ENCODE measurements at places on chromosomes 7 and 10.

GRCh38 chr7:25859412-25860274 is 292.4 kb upstream of the NFE2L3 start:
- no peak overlapping the region for H3K4me3 ChIP-seq
- no peaks in the 10 kb centered on the region for H3K4me1 ChIP-seq
- no peak overlapping the region for H3K27ac ChIP-seq
- DNase-seq = no peak

DNA sequence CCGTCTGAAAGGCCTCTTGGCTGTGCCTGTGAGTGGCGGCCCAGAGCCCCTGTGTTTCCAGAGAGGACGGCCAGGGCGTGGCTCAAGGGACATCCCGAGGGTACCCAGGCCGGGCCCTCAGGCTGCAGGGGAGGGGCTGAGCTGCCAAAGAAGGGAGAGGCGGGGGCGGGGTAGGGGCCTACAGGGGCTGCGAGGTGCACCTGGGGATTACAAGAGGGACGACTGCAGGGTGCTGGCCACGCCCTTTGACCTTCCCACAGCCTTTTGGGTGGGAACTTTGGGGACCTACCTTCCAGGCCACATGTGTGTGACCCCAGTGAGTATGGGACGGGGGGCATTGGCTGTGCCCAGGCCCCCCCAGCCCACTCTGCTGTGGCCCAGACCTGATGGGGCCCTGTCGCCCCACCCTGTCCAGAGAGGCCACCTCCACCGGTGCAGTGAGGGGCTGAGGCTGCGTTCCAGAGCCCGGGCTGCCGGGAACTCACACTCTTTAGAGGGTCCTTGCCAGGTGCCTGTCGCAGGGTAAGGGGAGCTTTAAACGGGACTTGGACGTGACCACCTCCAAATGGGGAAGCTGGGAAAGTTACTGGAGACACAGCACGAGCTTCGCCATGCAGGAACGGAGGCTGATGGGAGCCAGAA is 19.0 kb upstream of the NKX6-2 start:
- H3K36me3 ChIP-seq = no peaks in the 10 kb centered on the region
- H3K4me3 ChIP-seq = no peak overlapping the region
- no peaks in the 10 kb centered on the region for H3K4me1 ChIP-seq

DNA sequence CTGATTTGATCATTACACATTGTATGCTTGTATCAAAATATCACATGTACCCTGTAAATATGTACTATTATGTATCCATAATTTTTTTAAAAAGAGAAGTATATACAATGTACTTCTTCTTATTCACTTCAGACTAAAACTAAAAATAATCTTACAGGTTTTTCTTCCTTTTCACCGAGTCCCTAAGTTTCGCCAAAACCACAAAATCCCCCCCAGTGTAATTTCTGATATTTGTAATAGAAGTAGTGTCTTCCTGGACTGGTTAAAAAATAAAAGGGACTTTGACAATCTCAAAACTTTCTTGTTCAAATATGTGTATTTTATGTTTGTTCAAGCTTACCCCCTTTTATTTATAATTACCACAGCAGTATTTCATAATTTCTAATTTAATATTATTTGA is 23.9 kb downstream of the EPC1 start:
- H3K36me3 ChIP-seq = peaks cover 21% of the 10 kb centered on the region
- H3K4me3 ChIP-seq = no peak overlapping the region
- no peak for DNase-seq
- H3K4me1 ChIP-seq = peaks cover 19% of the 10 kb centered on the region

DNA sequence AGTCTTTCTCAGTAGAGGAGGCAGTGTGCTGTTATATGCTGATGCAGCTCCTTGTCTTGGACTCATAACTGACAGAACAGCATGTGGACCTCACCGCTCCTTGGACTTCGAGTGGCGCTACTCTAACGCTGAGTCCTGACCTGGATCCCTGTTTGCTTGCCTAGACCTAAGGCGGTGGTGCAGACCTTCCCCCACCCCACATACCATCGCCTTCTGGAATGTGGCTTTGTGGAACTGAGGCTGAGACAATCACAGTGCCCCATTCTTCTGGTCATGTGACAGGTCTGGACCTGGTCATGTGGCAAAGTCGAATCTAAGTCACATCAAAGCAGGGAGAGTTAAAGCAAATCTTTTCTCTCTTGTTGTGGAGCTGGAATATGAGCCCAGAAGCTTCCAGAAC is 190.7 kb upstream of the MKI67 start:
- H3K4me1 ChIP-seq = peaks cover 12% of the 10 kb centered on the region
- H3K4me3 ChIP-seq = no peak overlapping the region
- no peak for DNase-seq
- no peaks in the 10 kb centered on the region for H3K36me3 ChIP-seq
- H3K27ac ChIP-seq = no peak overlapping the region
- no peaks in the 10 kb centered on the region for H3K27me3 ChIP-seq

- H3K4me1 ChIP-seq = peaks cover 23% of the 10 kb centered on the region
- peak overlapping the region; percentile 65 for H3K4me3 ChIP-seq
- no peak for DNase-seq
- H3K27ac ChIP-seq = peak overlapping the region; percentile 75
- H3K36me3 ChIP-seq = no peaks in the 10 kb centered on the region
These were observed 652 bp upstream of the VPS26A start for GRCh38 chr10:69123306-69123746.

DNA sequence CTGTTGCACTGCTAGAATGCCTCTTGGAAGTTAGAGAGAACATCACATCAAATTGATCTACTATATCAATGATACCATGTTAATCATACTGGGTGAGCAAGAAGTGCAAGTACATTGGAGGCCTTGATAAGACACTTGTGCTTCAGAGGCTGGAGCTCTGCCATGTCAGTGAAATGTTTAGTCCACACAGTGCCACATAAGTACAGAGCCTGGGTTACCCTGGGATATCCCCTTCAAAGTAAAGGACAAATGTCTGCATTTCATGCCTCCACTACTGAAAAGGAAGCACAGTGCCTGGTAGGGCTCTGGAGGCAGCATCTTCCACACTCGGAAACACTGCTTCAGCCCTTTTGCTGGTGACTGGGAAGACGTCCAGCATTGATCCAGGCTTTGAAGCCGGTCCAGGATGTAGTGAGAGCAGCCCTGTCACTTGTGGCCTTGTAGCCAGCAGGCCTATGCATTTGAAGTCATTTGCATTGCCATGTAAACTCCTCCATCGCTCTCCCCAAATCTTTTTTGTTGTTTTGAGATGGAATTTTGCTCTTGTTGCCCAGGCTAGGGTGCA is 15.7 kb upstream of the STN1 start:
- no peaks in the 10 kb centered on the region for H3K4me1 ChIP-seq
- no peaks in the 10 kb centered on the region for H3K27me3 ChIP-seq
- H3K4me3 ChIP-seq = no peak overlapping the region

- no peak for DNase-seq
- H3K27ac ChIP-seq = no peak overlapping the region
- H3K36me3 ChIP-seq = no peaks in the 10 kb centered on the region
- no peaks in the 10 kb centered on the region for H3K4me1 ChIP-seq
- no peak overlapping the region for H3K4me3 ChIP-seq
- H3K27me3 ChIP-seq = peaks cover 11% of the 10 kb centered on the region
These were observed 176.3 kb downstream of the RPS24 start for GRCh38 chr10:78209970-78210369.

GRCh38 chr10:123043409-123043925 is 34.7 kb downstream of the ACADSB start:
- DNase-seq = peak; percentile 54
- no peak overlapping the region for H3K4me3 ChIP-seq
- peaks cover 14% of the 10 kb centered on the region for H3K36me3 ChIP-seq
- H3K27me3 ChIP-seq = no peaks in the 10 kb centered on the region
- H3K4me1 ChIP-seq = no peaks in the 10 kb centered on the region
- no peak overlapping the region for H3K27ac ChIP-seq

- no peaks in the 10 kb centered on the region for H3K27me3 ChIP-seq
- DNase-seq = no peak
- H3K4me3 ChIP-seq = no peak overlapping the region
- peaks cover 79% of the 10 kb centered on the region for H3K36me3 ChIP-seq
These were observed 4.3 kb downstream of the COPS6 start for GRCh38 chr7:100093054-100093453.

DNA sequence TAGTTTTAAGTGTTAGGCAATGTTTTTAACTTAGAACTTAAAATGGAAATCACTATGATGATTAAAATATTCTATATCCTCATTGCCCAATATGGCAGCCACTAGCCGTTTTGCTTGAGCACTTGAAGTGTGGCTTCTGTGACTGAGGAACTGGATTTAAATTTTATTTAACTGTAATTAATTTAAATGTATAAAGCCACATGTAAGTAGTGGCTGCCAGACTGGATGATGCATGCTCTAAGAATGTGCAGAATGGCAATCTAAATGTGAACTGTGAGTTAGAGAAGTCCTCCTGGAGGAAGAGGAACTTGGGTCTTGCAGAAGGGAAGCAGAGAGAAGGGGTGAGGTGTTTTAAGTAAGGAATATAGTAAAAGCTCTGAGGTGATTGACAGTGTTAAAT is 451.4 kb downstream of the SUGCT start:
- no peaks in the 10 kb centered on the region for H3K36me3 ChIP-seq
- H3K4me1 ChIP-seq = peaks cover 4% of the 10 kb centered on the region
- no peaks in the 10 kb centered on the region for H3K27me3 ChIP-seq
- DNase-seq = no peak

DNA sequence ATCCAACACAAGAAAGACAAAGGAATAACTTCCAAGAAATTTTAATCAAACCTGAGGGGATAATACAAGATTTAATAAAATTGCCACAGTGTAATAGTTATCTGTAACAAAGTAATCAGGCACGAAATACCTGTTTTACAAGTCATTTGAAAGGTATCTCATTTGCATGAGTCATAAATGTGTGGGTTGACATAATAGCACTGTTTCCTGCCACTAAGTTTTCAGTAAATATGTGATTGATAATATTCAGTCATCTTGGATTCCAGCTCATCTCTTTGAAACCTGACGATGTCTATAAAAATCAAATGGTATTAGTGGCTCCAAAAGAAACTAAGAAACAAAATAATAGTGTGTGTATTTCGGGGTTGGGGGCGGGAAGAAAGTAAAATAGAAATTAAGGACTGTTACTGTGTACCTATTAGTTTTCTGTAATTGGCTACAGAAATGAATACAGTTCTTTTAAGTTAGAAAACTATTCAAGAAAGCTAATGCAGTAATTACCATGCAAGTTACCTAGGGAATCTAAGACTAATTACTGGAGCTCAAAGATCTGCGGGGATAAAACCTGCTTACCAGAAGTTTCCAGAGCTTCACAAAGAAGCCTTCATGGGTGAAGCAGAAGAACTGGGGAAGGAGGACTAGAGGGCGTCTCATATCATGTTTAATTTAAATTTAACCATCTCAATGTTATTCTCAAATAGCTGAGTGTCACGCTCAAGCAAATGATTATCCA is 100.7 kb downstream of the ST8SIA6 start:
- no peak overlapping the region for H3K4me3 ChIP-seq
- H3K36me3 ChIP-seq = no peaks in the 10 kb centered on the region
- DNase-seq = no peak

DNA sequence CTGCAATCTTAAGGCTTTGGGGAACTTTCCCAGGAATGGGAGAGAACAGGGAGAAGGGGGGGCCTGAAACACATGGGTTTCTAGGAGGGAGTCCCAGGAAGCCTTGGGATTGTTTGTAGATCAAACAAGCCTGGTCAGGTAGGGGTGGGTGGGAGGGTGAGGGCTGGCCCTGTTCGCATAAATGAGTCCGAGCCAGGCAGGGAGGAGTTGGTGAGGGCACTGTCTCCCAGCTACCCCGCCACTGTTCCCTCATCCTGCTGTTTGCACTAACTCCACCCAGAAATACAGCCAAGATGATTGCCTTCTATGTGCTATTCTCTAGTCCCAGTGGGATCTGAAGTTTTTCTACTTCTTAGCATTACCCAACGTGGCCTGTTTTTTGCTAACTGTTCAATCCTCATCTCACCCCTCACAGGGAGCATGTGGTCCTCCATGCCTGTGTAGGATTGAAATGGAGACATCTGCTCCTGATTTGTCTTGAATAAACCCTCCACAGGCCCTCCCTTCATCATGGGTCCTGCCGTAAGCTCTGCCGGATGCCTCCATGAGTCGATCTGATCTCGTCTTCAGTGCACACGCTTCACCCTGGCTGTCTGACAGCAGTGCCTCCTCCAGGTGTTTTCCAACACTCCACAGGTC is 257.0 kb downstream of the COBL start:
- no peaks in the 10 kb centered on the region for H3K36me3 ChIP-seq
- H3K4me3 ChIP-seq = no peak overlapping the region
- no peak for DNase-seq

DNA sequence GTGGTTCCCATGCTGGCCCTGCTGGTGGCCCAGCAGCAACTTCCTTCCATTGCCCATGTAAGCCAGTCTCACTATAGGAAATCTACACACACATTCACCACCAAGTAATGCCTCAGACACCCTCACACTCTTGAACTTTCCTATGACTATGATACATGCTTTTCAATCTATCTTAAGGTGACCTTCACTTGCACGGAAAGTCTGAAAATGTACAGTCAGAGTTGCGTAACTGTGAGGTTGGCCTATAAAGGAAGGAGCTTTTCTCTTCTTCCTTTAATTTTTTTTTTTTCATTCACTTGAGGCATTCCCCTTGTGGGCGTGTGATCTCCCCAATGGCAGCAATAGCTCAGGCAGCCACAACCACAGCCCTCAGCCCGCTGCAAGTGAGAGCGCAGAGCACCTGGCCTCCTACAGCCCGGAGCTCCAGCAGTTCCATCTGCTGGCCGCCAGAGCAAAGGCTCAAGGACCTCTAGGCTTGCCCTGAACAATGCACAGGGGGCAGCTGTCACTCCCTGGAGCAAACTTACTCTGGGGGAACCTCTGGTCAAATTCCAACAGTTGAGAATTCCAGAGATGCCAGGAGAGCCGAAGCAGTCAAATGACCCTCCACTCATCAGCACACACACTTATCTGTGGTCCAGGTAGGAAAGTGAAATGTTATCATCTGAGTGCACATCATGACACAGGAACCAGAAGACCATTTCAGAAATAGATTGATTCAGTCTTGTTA is 123.1 kb upstream of the ADO start:
- no peak overlapping the region for H3K27ac ChIP-seq
- H3K4me1 ChIP-seq = no peaks in the 10 kb centered on the region
- H3K36me3 ChIP-seq = no peaks in the 10 kb centered on the region
- H3K27me3 ChIP-seq = no peaks in the 10 kb centered on the region
- H3K4me3 ChIP-seq = no peak overlapping the region

DNA sequence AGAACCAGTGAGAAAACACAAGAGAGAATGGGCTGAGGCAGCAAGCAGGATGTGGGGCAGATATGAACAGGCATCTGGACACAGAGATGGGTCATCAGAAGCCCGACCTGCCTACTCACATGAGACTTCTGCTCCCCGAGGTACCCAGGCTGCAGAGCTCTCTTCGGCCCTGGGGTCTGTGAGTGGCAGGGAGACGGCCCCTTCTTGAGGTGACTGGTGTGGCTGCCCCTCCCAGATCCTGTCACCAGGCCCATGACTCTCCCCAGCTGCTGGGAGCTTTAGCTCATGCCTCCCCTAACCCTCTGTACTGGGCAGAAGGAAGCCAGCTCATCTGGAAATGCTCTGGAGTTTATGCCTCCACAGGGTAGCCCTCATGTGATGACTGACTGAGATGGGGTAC is 157.6 kb upstream of the PCBD1 start:
- no peaks in the 10 kb centered on the region for H3K4me1 ChIP-seq
- DNase-seq = no peak
- no peaks in the 10 kb centered on the region for H3K36me3 ChIP-seq
- no peak overlapping the region for H3K4me3 ChIP-seq
- peaks cover 69% of the 10 kb centered on the region for H3K27me3 ChIP-seq
- H3K27ac ChIP-seq = no peak overlapping the region
